ENCODE measurements at places on chromosomes 12 and 14.

GRCh38 chr14:23486036-23486435 is 16.5 kb downstream of the NGDN start:
- DNase-seq, result no peak

DNA sequence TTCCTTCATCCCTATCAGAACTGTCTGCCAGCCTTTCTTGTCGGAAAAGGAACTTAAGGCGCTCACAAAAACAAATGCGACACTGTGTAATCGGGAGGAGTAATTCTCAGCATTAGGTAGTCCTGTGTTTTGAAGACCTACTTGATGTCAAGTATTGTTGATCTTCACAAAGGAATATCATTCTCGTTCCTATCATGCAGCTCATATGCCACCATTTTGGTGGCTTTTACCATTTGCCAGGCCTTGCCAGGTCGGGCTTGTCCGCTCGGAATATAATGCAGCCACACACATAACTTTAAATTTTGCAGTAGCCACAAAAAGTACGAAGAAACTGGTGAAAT is 903 bp upstream of the PPP4R3A start:
- DNase-seq, result no peak

DNA sequence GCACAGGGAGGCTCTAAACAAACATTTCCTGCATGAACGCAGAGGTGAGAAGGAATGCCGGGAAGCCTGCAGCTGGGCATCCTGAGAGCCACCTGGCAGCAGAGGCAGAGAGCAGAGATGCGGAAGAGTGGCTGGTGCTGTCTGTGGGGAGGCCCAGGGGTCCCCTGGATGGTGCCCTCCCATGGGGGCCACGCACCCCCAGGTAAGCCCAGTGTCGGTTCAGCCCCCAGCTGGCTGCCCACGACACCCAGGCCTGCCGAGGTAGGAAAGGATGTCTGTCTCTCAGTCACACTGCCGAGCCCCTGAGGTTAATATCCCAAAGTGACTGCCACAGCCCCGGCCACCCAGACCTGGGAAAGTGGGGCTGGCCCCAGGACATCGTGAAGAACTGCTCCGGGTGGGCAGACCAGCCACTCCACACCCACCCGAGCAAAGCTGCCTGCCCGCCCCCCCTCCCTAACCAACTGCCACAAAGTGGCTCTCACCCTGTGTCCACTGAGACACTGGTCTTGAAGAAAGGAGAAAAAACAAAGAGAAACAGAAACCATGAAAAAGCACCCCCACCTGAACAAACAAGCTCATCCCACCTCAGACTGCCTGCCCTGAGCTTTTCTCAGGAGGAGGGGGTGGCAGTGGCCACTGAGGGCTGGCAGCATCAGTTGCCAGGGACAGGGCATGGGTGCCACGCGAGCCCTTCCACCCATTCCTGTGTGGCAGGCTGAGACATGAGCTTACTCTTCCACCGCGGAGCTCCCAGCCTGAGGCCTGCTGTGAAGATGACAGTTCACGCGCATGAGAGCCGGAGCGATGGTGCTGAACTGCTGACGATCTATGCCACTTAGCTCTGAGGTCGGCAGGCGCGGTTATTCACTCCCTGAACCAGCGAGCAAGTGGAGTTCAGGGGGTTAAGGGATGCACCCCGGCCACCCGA is 40.8 kb downstream of the CCDC88C start:
- DNase-seq, result no peak

- no peak for DNase-seq
Observed at GRCh38 chr14:55404173-55404854, 7.3 kb downstream of the ATG14 start.

- no peak for DNase-seq
Observed at GRCh38 chr14:27435923-27436670, 838.3 kb upstream of the NOVA1 start.

DNA sequence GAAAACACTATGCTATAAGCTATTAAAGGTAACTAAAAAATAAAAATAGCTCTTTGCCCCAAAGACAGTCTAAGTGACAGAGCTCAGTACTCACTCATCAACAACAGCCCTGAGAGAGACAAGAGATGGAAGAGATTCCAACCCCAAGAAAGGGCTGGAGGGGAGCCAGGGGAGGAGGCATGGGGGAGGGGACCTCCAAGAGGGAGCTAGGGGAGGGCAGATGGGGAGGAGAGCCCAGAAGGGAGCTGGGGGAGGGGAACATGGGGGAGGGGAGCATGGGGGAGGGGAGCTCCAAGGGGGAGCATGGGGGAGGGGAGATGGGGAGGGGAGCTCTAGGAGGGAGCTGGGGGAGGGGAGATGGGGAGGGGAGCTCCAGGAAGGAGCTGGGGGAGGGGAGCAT is 7.7 kb downstream of the SSH1 start:
- no peak for DNase-seq

DNA sequence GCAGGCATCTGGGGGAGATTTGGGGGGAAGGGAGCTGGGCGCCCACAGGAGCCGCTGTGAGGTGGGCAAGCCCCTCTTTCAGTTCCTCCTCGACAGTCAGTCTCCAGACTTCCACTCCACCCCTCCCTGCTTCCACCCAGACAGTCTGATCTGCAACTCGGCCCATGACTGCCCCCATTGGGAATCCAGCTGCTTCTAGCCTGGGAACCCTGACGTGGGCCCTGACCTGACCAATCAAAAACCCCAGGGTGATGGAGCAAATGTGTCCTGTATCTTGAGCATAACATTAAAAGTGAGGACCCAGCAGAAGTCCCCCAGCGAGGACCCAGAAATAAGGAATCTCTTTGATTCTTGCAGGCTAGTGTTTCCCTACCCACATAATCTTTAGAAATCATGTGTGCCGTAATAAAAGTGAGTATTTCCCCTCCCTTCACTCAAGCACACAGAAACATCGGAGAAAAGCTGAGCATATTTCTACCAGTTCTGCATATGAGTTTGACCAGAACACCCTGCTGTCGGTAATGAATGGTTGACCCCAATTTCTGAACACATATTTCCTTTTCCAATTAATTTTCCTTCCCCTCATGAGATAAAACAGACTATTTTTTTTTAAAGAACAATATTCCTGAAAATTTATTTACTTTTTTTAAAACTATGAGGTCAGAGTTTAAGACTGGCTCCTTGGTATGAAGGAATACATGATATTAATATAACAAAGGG is 6.4 kb downstream of the SSH1 start:
- DNase-seq, result no peak

DNA sequence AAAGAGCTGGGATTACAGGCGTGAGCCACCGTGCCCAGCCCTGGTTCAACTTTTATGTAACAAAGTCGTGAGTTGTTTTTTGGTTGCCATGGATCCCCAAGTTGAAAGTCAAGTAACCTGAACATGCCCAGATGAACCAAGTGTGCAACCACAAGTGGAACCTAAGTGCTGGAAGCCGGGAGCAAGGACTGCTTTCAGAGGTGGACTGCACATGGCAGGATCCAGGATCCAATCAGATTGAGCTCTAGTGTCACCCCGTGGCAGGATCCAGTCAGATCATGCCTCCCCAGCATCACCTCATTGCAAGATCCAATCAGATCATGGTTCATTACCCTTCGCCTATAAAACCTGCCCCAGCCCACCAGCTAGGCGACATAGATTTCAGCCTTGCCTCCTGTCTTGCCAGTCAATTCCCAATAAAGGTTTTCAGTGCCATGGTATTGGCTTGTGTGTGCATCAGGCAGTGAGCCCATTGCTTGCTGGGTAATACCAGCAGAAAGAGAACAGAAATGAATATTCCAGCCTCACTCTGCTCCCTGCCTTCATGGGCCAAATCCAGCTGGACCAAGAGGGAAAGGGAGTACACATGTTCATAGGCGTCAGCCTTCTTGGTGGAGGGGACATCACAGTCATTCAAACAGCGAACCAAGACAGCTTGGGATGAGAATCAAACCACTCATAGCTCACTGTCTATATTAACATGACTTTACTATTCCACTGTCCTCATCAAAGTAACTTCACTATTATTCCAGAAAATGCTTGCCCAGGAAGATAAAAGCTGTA is 43.6 kb upstream of the VASH1 start:
- DNase-seq, result no peak

DNA sequence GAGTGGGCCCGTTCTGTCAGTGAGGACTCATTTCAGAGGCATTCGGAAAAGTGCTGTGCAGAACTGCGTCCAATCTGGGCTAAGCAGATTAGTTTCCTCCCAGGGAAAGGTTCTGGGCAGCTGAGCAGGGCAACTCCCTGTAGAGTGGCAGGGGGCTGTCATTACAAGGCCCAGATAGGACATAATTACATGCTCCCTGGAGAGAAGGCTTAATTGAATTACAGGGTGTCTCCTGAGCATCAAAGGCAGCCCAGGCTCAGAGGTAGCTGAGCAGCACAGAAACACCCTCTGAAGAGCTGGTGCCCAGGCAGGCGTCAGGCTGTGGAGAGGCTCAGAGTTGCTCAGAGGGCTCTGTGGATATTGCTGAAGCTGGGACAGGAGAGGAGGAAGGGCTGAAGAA is 36.0 kb downstream of the SLC8A3 start:
- no peak for DNase-seq

GRCh38 chr14:23828616-23829015 is 125.0 kb upstream of the DHRS4 start:
- DNase-seq, result no peak

DNA sequence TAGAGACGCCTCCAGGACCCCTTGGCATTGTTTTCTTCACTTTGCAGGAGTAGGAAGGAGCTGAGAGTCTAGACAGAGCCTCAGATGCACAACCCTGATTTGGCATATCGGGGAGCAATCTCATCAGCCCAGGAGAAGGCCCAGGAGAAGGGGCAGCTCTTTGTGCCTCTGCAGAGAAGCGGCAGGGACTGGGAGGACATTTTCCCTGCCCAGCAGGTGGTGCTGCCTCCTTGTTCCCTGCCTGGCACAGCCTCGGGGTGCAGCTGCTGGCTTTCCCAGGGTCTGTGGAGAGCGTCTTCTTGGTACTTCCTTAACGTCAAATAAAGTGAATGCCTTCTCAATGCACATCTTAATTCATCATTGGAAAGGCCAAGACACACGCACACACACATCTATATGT is 419.5 kb downstream of the TMEM121 start:
- no peak for DNase-seq

GRCh38 chr12:123571343-123571813 is 13.0 kb upstream of the TMED2 start:
- DNase-seq, result no peak

GRCh38 chr12:11023387-11023786 is 967 bp upstream of the TAS2R19 start:
- no peak for DNase-seq

DNA sequence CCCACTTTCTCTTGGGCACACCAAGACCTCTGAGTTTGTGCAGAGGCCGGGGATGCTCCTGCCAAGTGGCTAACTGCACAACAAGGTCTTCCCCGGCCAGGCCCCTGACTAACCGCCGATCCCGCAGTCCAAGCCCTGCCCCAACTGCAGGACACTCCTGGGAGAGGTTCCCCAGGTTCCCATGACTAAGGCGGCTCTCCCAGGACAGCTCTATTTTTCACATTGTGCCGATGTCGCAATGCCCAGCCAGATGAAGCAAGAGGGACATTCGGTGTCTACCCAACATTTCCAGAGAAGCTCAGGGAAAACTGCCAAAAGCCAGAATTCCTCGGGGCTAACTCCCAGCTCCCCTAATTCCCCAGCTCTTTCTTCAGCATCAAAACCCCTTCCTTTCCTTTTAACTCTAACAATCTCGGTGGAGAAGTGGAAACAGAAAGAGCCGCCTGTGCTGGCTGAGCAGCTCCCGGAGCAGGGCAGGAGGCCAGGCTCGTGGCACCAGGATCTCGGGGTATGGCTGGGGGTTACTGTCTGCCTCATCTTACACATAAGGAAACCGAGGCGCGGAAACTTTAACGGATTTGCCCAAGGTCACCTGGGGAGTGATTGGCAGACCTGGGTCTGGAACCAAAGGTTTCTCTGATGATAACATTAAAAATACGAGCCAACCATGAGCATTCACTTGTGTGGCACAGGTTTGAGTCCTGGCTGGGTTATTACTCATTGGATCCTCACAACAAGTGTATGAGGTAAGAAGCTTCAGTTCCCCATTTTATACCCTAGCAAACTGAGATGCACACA is 318.2 kb downstream of the BCL11B start:
- DNase-seq, result no peak

DNA sequence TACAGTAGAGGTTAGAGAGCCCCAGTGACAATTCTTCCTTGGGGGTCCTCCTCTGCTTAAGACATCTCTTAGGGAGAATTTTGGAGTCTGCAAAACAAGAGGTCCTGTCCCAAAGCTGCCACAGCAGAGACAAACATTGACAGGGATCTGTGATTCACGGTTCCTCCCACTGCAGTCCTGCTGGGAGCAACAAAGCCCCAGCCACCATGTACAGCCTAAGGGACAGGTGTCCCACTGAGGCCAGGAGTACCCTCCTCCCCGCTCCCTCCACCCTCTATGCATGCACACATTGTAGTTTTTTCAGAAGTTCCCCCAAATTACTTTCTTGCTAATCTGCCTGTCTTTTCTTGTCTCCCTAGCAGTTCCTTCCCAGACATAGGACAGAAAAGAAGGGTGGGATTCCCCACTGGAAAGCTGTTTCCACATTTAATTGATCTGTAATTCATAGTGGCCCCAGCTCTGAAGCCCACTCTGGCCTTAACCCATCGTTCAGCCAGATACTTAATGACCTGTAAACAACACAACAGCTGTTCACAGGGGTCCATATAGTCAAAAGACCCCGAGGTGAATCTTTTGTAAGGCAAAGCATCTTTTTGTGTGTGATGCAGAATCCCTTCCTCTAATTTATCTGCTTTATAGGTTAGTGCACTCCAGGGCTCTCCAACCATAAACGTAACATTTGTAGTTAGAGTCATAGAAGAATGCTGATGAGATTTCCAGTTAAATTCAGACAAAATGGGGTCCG is 13.9 kb upstream of the PRICKLE1 start:
- DNase-seq, result no peak

DNA sequence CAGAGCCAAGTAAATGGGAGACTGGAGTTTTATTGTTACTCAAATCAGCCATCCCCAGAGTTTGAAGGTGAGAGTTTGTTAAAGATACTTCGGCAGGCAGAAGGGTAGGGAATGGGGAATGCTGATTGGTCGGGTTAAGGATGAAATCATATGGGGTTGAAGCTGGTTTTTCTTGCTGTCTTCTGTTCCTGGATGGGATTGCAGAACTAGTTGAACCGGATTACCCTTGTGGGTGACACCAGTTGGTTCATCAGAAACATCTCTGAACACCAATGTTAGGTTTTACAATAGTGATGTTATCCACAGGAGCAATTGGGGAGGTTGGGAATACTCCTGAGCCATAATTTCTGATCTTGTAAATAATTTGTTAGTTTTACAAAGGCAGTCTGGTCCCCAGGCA is 18.7 kb upstream of the SMCO2 start:
- no peak for DNase-seq

DNA sequence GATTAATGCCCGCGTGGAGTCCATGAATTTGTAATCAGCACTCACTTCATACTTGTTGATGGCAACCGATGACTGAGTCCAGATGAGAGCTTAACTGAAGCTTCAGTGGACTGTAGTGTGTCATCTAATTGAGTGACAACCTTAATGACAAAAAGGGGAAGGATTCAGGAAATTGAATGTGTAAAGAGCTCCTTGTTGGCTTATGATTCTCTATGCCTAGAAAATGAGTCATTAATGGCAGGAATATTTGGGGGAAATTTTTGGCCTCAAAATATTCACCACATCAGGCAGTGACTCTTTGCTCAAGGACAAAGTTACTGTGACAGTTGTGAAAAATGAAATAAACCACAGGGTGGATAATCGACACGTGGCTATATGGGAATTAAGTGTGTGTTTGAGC is 55.3 kb upstream of the STON2 start:
- DNase-seq, result no peak
